ENCODE measurements at places on chromosomes 12 and 14.
A peak's percentile ranks its signal among the peaks of the same experiment; 100 is the strongest.

GRCh38 chr12:109927622-109928021 lies 27.5 kb downstream of the TCHP start:
- no peak for ATAC-seq

- no peak for ATAC-seq
Observed at GRCh38 chr14:83217492-83217891, 1683.8 kb upstream of the SEL1L start.

GRCh38 chr12:16350682-16351081 lies 3.2 kb downstream of the MGST1 start:
- no peak for ATAC-seq

GRCh38 chr12:48687592-48687991 lies 5.6 kb upstream of the KANSL2 start:
- ATAC-seq, result no peak

GRCh38 chr14:70821584-70822529 lies 12.5 kb upstream of the MAP3K9 start:
- peak; percentile 73 for ATAC-seq

- peak; percentile 55 for ATAC-seq
Observed at GRCh38 chr12:20646239-20646827, 48.8 kb upstream of the SLCO1C1 start.

GRCh38 chr12:56581418-56582145 lies 48.5 kb downstream of the BAZ2A start:
- no peak for ATAC-seq

- ATAC-seq, result no peak
Observed at GRCh38 chr14:70838076-70838475, 28.8 kb upstream of the MAP3K9 start.

GRCh38 chr14:64605926-64606685 lies 56.3 kb downstream of the PPP1R36 start:
- no peak for ATAC-seq

- no peak for ATAC-seq
Observed at GRCh38 chr12:50212071-50212467, 44.9 kb upstream of the CERS5 start.

DNA sequence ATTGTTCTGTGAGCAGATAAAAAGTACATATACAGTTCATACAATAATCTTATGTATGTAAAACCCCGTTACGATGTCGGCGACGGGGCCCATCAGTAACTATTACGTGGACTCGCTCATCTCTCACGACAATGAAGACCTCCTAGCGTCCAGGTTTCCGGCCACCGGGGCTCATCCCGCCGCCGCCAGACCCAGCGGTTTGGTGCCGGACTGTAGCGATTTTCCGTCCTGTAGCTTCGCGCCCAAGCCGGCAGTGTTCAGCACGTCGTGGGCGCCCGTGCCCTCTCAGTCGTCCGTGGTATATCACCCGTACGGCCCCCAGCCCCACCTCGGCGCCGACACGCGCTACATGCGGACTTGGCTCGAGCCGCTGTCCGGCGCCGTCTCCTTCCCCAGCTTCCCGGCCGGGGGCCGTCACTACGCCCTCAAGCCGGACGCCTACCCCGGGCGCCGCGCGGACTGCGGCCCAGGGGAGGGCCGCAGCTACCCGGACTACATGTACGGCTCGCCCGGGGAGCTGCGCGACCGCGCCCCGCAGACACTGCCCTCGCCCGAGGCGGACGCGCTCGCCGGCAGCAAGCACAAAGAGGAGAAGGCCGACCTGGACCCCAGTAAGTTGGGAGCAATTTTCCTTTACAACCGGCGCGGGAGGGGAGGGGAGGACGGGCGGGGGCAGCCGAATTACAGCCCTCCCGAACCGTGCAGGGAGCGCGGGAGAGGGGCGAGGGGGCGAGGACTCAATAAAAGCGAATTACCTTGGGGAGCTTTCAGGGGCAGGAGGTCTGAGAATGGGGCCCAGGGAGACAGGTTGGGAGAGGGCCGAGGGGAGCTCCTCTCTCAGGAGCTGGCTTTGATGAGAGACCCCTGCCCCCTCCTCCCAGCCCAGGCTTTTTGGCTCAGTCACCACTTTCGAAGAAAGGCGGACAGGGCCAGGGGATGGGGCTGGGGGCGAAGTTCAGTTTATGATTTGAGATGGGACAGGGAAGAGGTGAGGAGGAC lies at the start of gene HOXC9:
Gene HOXC9, plus strand, starts transcription at position 46 of the 999 bp plus-strand sequence. Its CDS starts 28 bp downstream, at position 74.
- ATAC-seq, result peak; percentile 55

GRCh38 chr14:86936556-86936955 lies 1056.4 kb downstream of the GALC start:
- ATAC-seq, result no peak

- ATAC-seq, result no peak
Observed at GRCh38 chr12:12810553-12811021, 2.6 kb upstream of the DDX47 start.

DNA sequence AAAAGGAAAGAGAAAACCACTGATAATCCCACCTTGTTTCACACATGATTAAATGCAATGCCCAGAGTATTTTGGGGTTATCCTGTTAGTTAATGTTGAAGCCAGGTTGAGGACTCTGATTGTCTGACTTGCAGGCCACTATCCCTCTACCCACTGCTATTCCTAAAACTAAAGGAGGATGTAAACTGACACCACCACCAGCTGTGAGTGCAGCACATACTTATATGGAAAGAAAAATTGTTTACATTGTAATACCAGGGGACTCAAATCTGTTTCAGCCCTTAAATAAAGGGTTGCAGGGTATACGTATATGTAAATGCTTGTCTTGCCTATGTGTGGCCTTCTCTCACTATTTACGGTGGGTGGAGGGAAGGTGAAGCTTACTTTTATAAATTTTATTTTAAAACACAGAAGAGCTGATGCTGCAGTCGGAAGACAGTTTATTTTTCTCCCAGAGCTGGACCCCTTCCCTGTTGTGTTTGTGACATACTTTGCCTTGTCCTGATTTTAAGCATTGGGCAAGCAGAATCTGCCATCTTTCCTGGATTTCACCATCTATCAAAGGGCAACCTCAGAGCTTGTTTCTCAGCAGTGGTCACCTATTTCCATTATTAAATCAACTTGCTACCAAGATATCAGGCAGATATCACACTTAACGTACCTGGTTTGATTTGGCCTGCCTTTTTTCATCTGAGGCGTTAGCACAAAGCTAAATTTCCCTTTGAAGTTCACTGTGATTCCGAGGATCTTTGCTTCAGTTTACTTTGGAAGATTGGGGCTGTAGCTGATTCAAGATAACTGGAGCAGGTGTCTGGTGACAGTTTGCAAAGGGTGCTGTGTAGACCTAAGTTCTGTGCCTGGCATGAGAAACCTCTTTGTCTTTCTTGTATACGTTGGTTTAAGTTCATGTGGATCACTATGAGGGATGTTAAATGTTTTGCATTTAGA lies 25.2 kb downstream of the DAAM1 start:
- ATAC-seq, result no peak

GRCh38 chr14:64971491-64971942 lies 619 bp downstream of the RAB15 start:
- ATAC-seq, result no peak

GRCh38 chr12:42213954-42214426 lies 24.1 kb downstream of the YAF2 start:
- no peak for ATAC-seq

GRCh38 chr12:113174461-113175384 lies 10.6 kb downstream of the DDX54 start:
- peak; percentile 86 for ATAC-seq

- no peak for ATAC-seq
Observed at GRCh38 chr12:42698213-42698612, 108.7 kb upstream of the PRICKLE1 start.

GRCh38 chr12:24416423-24417109 lies 467.1 kb upstream of the SOX5 start:
- no peak for ATAC-seq

- ATAC-seq, result no peak
Observed at GRCh38 chr14:54718046-54718445, 151.1 kb downstream of the SAMD4A start.

DNA sequence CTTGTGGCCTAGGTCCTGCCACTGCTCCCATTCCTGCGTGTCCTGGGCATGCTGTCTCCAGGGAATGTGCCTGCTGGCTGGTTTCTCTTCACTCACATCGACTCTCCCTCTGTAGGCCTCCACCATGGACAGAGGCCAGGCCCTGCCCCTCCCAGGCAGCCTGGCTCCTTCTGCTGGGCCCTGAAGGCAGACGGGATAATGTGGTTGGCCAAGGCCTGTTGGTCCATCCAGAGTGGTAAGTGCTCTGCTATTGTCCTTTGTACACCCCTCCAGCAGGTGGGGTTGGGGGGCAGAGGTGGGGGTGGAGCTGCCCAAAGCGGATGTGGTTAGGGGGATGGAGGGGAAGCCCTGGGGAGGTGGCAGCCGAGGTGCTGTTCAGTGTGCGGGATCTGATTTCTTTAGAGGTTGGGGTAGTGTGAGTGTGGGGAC lies 9.5 kb upstream of the NR4A1 start:
- peak; percentile 22 for ATAC-seq

- peak; percentile 3 for ATAC-seq
Observed at GRCh38 chr14:92511453-92512238, 1.9 kb upstream of the RIN3 start.

GRCh38 chr12:104942075-104942474 lies 16.0 kb downstream of the SLC41A2 start:
- no peak for ATAC-seq

DNA sequence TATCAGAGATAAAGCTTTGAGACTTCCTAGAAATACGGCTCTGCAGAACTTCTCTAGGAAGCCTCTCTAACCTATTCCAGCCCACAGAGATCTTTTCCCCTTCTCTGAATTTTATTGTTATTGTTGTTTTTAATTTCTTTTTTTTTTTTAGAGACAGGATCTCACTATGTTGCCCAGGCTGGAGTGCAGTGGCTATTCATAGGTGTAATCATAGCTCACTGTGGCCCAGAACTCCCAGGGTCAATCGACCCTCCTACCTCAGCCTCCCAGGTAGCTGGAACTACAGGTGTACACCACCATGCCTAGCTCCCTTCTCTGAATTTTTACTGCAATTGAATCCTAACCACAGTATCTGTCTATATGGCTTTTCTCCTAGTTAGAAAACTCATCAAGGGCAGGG lies 19.6 kb downstream of the SLC7A8 start:
- no peak for ATAC-seq

- ATAC-seq, result no peak
Observed at GRCh38 chr14:51901475-51902024, 41.1 kb downstream of the GNG2 start.

DNA sequence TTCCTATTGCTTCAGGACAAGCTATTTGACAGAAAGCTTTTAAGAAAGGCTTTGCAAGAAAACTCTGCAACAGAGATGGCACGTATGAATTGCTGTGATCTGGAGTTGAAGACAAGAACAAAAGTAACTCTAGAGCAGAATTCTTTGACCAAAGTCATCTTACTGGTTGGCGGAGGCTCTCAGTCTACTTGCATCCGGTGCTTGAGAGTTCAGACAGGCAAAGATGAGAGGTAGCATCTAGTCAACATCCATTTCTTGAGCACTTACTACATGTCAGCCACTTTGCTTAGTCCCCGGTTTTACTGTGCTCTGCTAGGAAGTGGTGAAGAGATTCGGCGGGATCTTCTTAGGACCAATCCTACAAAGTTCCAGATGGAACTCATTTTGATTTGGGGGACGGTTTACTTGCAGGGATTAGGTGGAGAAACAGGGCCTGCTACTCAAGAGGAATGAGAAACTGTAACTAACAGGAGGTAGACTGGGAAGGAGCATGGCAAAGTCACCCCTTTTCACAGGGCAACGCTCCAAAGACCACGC lies 404 bp upstream of the CCDC91 start:
- no peak for ATAC-seq

DNA sequence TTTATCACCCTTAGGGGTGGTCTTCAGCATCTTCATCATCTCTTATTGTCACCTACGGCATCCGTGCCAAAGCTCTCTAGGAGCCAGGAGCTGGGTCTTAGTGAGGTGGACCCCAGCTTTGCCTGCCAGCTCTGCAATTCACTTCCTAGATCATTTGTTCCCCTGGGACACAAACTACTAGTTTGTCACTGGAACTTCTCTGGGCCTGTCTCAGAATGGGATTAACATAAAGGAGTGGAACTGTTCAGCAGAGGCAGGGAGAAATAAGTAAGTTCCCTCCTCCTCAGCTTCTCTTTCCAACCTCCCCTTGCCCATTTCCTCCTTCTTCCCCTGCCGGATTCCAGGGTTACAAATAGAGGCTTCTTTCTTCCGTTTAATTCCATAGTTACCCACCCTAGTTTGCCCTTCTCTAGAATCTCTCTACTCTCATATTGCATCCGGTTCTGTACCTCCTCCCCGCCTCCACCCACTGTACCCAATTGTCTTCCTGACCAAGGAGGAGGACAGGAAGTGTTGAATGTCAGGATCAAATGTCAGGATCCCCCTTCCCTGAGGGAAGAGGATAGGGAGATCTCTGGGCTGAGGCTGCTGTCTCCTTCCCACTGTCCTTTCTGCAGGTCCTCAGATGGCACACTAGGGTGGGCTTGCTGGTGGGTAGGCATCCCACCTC lies 25.0 kb downstream of the LARP4 start:
- no peak for ATAC-seq

DNA sequence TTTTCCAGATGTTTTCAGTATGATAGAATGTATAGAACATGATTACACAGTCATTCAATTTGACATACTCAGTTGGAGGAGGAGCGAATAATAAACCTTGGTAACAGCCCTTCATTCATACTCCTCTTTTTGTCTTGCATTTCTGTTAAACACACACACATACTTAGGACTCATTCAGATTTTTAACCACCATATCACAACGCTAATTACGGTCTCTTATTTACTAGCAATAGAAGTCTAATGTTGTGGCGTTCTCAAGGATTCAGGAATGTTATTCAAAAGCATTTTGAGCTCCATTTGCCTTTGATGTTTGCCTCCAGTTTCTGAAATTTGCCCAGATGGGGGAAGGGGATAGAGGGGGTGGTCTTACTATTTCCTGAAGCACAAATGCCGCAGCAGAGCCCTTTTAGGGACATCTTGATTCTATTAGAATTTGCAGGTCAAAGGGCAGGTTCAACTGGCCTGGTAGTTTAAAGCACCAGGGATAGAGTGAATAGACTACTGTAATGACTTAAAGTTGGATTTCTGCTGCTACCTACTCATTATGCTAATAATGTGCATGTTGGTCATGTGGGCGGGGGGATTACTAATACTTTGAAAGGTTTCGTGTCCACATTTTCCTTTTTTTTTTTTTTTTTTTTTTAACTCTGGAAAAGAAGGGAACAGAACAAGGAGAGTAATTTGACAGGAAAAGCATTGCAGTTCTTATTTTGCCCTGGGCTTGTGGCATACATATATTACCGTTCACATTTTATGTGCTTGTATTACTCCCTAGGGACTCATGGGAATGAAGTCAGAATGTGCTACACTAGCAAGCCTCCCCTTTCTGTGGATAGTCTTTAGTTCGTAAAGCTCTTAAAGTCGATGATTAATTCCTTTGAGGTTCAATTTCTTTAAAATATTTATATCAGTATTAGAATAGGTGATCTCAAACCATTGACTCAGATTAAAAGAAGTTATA lies 226.8 kb downstream of the FBXL14 start:
- ATAC-seq, result peak; percentile 89

DNA sequence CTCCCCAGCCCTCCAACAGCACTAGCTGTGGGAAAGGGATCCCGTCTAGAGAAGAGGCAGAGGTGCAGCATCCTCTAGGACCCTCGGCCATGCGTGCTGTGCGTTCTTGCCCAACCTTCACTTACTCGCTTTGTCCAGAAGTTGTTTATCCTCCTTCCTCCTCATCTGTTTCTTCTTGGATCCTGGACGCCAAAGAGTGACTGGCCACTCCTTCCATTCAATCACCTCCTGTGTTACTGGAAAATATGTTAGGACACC lies 140.5 kb downstream of the ZFP36L1 start:
- ATAC-seq, result no peak

- no peak for ATAC-seq
Observed at GRCh38 chr12:87756721-87757120, 272.5 kb downstream of the C12orf50 start.

All from motor neuron (in vitro differentiated cells).